ENCODE measurements at places on chromosomes 6 and 20. TPM values are rescaled to one million over a fixed set of nuclear protein-coding genes. Genes with fewer than 3 reads are reported as not detected.

FRS3 gene
- total RNA-seq: 2.7 TPM

GNAS-AS1 gene
- total RNA-seq: 1.2 TPM

PNRC1 gene
- 190 TPM for total RNA-seq

TFAP2A gene
- 24.3 TPM for total RNA-seq

FRK gene
- 5.1 TPM for total RNA-seq

OPRM1 gene
- not detected for total RNA-seq

SLC22A1 gene
- 2.0 TPM for total RNA-seq

TAP2 gene
- total RNA-seq: 24.7 TPM

SMOC2 gene
- total RNA-seq: not detected

SLC17A2 gene
- not detected for total RNA-seq

C20orf204 gene
- 2.0 TPM for total RNA-seq

RFX6 gene
- not detected for total RNA-seq

SCRT2 gene
- total RNA-seq: not detected

ULBP1 gene
- 0.65 TPM for total RNA-seq

CTAGE9 gene
- total RNA-seq: 0.11 TPM

SUMO4 gene
- 2.7 TPM for total RNA-seq

GTSF1L gene
- total RNA-seq: not detected

DPPA5 gene
- total RNA-seq: not detected

NQO2 gene
- 11.0 TPM for total RNA-seq

SAPCD1 gene
- total RNA-seq: 0.79 TPM

Data from placental epithelial cell (primary cell).